ENCODE measurements at places on chromosomes 3 and 15.

- DNase-seq: no peak
These were observed 65.4 kb downstream of the USF3 start for GRCh38 chr3:113630956-113631542.

GRCh38 chr3:21055015-21055414 lies 696.0 kb downstream of the ZNF385D start:
- DNase-seq: no peak

GRCh38 chr3:99548674-99549073 lies 89.7 kb upstream of the COL8A1 start:
- no peak for DNase-seq

- no peak for DNase-seq
These were observed 105.7 kb downstream of the ZNF385D start for GRCh38 chr3:21645121-21645897.

DNA sequence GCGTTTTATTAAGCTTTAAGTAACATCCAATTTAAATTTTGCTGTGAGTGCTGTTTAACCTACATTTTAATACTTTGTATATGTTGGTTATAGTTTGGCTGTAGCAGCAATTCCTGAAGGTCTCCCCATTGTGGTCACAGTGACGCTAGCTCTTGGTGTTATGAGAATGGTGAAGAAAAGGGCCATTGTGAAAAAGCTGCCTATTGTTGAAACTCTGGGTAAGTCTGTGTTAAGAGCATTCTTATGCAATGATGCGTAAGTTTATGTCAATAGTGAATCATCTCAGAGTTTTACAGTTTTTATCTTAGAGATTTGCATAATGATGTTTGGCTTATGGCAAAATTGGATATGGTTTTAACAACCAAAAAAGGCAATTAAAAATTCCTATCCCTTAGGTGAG lies 62.7 kb downstream of the ASTE1 start:
- no peak for DNase-seq

DNA sequence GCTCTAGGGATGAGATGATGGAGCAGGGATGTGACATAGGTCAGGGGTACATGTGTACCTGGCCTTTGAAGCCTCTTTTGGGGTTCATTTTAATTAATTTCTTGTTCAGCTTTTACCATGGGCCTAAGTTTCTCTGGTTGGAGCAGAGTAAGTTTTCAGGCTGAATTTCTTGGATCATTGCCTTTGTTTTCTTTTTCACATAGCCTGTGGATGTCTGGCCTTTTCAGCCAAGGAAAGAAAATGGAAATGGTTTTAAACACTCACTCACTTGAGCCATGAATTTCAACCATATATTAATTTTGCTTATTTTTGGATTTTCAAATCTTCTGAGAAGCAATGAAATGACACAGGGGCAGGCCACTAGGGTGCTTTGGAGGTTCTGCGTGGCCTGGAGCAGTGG lies 30.2 kb downstream of the CACNA1D start:
- no peak for DNase-seq

- DNase-seq: no peak
These were observed 481.2 kb downstream of the FOXP1 start for GRCh38 chr3:71102111-71102983.

DNA sequence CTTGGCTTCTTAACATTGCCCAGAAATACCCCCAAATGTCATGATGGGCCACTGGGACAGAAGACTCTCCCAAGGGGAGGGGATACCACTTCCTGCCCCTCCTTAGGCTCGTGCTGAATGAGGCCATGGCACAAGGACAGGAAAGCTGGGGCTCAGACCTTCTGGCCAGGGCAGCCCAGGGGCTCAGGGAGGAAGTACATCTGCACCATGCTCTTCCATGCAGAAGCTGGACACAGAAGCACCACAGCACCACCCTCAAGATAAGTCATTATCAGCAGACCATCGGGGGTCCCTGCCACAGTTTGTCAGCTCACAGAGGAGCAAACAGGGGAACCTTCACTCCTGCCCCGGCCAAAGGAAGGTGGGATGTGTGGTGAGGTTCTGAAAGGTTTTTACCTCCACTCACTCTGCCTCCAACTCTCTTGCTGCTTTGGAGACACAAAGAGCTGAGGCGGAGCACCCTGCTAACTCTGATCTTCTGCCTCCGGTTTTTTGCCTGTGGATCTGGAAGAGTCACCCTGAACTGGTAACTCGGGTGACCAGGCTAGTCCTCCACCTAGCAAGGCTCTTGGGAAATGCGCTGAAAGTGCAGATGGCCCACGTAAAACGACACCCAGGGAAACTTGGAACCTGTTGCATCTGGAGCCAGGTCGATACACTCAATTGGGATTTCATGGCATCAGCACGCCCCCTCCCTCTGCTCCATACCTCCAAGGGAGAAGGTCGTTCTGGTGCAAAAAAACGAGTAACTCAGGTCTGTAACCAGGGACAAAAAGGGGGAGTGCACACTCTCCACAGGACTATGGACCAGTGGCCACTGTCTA lies 8.3 kb downstream of the BMF start:
- no peak for DNase-seq

DNA sequence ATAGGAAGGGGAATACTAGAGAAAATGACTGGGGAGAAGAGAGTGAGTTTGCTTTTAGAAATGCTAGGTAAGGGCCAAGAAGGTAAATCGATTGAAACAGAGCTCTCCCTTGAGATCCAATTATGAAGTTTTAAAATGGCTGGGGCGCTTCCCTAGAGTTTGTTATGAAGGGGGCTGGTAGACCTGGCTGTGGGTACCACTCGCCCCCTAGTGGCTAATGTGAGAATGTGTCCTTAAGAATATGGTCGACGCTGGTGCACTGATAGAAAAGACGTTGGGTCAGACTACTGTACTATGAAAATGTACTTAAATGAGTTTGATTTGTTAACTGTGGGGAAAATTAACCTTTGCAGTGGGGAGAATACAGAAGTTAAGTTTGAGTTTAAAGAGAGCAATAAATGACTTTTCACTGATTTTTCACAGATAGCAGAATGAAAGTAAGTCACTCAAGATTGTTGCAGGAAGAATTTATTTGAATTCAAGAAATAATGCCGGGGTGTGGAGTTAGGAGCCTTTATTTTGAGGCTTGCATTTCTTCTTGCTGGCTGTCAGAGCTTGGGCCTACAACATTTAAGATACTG lies 9.2 kb downstream of the TMPRSS7 start:
- no peak for DNase-seq

GRCh38 chr3:123791417-123791816 lies 92.7 kb downstream of the MYLK start:
- DNase-seq: no peak

DNA sequence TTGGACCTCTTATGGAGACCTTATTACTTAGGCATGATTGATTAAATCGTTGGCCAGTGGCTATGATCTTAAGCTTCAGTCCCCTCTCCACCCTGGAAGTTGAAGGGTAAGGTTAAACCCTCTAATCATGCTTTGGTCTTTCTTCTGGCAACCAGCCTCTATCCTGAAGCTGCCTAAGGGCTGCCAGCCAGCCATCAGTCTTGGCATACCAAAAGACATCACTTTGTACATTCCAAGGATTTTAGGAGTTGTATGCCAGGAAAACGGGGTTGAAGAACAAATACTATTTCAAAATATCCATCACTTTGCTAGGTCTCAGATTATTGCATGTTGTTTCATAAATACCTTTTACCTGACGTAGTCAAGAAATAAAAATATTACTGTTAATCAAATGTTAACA lies 28.9 kb downstream of the UBE2E2 start:
- no peak for DNase-seq

DNA sequence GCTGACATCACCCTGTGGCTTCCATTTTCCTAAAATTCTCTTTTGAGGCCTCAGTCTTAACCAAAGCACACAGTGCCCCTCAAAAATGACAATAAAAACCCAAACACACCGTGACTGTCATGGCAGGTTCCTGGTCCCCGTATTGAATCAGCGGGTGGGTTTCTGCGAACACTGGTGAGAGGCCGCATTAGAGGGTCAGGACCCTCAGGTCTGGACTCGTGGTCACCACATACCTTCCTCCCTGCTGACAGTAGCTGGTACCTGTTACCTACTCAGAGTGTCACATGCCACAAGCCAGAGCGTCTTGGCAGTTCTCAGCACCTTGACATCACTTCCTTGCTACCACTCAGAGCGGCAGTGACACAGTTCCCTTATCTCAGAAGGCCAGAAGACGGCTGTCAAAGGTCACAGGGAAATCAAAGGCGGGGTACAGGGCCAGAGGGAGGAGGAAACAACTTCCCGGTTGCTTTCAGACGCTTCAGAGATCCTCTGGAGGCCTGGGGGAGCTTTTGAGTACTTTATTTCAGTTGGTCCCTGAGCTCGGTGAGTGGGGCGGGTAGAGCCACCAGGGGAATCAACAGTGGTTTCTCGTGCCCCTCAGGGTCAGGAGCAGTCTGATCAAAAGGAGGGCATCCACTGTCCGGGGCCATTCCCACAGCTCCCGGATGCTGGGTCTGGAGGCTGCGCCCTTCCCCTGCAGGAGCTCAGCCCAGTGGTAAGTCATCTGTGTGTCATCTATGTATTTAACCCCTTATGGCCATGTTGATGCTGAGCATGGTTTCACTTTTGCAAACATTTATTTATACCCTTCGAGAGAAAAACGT lies at the start of the genes CCR5AS and CCRL2:
Gene CCR5AS (minus strand): TSS at position 279 of the 824 bp plus-strand sequence.
Gene CCRL2 (plus strand): TSS at position 472 of the 824 bp plus-strand sequence. CDS start 821 bp downstream, outside the sequence.
- no peak for DNase-seq

DNA sequence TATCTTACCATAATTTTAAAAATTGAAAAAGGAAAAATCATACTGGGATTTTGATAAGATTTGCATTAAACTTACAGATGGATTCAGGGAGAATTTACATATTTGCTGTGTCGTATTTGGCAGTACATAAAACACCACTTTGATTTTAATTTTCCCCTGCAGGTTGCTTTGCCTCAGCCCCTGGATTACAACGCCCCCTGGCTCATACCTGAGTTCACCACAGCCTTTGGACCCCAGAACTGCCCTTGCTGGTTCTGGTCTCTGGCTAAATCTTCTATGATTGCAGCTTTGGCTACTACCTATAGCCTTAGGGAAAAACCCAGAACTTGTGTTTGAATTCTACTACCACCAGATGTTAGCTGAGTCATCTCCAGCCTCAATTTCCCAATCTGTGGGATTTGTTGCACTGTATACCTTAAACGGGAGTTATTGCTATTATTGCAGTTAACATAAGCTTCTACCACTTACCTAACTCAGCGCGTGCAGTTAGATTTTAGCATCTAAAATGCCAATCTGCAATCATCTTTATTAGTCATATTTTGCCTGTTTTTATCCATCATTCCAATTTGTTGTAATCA lies 315.7 kb upstream of the GADL1 start:
- no peak for DNase-seq

GRCh38 chr3:11499144-11499543 lies 144.6 kb downstream of the VGLL4 start:
- no peak for DNase-seq

- DNase-seq: no peak
These were observed 37.5 kb upstream of the FSIP1 start for GRCh38 chr15:39820050-39820602.

DNA sequence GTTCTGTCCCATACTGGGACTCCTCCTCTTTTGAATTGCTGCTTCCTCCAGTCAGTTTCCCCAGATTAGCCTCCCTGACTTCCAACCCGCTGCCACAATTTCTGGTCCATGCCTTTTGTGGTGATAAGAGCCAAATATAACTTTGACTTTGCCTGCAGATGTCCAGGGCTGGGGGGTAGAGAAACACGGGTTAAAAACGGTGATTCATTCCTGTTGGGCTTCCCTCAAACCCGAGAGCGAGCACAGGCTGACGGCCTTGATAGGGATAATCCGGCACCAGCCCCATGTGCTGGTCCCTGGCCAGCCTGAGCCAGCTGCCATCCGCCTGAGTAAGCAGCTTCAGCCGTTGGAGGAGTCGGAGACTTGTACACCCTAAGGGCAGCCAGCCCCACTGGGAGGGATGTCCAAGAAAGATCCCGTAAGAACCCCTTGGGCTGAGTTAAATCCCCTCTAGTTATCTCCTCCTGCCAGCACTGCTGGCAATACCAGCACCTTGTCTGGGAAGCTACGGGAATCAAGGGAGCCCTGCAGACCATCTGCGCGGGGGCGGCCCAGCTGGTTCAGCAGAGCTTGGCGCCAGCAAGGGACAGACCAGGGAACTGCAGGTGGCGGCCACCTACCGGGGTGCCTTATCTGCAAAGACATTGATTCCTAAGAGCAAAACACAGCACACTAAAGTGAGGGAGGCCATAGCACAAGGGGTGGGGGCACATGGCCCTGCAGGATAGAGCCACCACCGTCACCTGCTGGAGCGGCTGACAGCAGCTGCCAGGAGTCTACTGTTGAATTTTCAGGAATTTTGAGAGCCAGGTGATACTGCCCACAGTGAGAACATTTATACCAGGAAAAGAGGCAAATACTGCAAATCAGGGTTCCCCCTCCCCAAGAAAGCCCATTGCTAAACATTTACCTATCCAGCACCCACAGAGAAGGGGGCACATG lies 18.1 kb downstream of the CSPG4 start:
- DNase-seq: no peak

GRCh38 chr3:105513886-105514285 lies 147.2 kb downstream of the ALCAM start:
- no peak for DNase-seq

DNA sequence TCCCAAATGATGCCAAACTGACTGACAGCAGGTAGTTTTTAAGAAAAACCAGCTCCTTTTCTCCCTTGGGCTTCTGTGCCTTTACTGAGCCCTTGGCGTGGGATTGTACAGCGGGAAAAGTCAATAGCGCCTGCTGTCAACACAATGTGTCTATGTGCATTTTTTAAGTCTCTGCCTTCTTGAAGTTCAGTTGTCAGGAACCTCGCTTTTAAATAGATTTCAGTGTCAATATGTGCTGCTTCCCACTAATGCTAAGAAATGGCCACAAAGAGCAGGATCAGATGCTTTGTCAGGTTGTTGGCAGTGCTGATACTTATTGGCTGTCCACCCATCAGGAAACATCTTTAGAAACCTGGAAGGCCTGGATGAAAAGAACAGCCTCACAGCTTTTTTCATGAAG lies 424.4 kb downstream of the C3orf38 start:
- no peak for DNase-seq
